ENCODE measurements at places on chromosomes 1 and 21. TPM values are rescaled to one million over a fixed set of nuclear protein-coding genes. Genes with fewer than 3 reads are reported as not detected.

GRCh38 chr1:89530444-89531089 lies 5.9 kb downstream of the LRRC8B start:
- peak; percentile 40 for DNase-seq

TFF2 gene
- total RNA-seq: not detected

DNA sequence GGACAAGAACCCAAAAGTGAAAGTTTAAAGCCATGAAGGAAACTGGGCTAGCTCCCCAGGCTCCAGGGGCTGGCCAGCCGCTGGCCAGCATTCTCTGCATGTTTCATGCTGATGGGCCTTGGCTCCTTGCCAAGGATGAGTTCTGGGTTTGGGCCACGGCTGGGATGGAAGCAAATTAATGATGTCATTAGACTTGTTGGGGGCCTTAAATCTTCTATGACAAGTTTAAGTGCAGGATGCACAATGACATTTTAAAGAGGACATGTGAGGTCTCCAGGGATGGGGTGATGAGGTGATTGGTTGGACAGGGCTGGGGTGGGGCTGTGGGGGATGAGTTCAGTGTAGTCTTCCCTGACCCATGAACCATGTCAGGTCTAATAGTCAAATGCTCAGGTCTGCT lies 199.6 kb downstream of the TRABD2B start:
- DNase-seq: no peak

DNA sequence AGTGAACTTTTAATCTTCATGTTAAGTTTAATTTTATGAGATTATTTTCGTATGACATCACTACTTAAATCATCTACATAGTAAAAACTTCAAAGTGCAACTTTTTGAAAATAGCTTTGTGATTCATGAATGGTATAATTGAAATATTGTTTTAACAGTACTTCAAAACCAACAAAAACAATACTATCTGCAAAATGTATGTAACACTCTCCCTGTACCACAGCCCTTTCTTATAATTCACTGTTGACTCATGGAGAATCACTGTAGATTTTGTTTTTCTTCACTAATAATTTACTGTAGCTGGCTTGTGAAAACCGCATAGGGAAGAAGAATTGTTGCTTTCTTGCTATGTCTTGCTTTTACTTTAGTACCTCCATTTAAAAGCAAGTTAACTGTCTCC lies 301.4 kb upstream of the ADAMTS5 start:
- DNase-seq: no peak

USH2A gene
- 0.37 TPM for total RNA-seq

S100B gene
- not detected for total RNA-seq

DNA sequence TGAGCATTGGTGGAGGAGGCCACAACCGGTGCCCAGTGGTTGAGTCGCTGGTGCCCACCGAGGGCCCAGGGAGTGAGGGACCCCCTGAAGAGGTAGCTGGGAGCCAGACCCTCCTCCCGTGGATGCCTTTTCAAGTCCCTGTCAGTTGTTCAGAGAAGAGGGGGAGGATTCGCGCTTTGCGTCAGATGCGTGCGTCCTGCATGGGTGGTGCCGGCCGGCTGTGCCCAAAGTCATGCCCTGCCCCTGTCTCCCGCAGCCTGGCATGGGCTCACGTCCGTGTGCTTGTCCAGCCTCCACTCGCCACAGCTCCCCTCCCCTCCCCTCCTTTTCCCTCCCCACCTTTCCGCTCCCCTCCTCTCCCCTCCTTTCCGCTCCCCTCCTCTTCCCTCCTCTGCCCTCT lies 45.2 kb downstream of the PRKCZ start:
- no peak for DNase-seq

SPATA21 gene
- 0.07 TPM for total RNA-seq

DNA sequence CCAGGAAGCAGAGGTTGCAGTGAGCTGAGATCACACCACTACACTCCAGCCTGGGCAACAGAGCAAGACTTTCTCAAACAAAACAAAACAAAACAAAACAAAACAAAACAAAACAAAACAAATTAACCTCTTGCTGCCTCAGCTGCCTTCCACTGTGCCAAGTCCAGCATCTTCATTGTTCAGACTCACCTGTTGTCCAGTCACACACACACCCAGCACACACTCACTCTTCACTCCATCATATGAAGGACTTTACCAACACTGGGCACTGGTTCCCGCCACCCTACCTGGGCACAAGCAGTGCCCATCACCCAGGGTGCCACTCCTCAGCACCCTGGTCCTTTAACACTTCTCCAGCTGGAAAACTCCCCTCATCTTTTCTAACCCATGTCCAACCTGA lies 14.6 kb downstream of the PYCR2 start:
- DNase-seq: no peak

GBP3 gene
- not detected for total RNA-seq

DNA sequence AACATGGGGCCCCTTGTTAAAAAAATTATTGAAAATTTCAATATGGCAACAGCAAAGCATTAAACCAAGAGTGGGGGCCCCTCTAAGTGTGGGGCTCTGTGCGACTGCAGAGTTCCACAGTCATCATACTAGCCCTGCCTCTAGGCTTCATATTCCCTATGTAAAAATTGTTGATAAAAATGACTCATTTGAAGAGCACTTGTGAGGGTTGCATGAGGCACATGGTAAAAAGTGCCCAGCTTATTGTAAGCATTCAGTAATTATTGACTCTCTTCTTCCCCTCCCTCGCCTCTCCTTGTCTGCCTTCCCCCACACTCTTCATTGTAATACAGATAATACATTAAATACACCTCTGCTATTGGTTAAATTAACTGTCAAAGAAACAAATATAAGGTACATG lies 86.7 kb upstream of the PTBP2 start:
- no peak for DNase-seq

- DNase-seq: peak; percentile 72
Observed at GRCh38 chr1:32869923-32870614, 643 bp downstream of the FNDC5 start.

GRCh38 chr1:228860911-228861831 lies 125.9 kb downstream of the RHOU start:
- DNase-seq: no peak

TDRD5 gene
- total RNA-seq: 0.28 TPM

- peak; percentile 58 for DNase-seq
Observed at GRCh38 chr1:15323989-15324868, 77.2 kb downstream of the FHAD1 start.

GRCh38 chr1:43621861-43622260 lies 28.1 kb upstream of the KDM4A start:
- peak; percentile 40 for DNase-seq

DNA sequence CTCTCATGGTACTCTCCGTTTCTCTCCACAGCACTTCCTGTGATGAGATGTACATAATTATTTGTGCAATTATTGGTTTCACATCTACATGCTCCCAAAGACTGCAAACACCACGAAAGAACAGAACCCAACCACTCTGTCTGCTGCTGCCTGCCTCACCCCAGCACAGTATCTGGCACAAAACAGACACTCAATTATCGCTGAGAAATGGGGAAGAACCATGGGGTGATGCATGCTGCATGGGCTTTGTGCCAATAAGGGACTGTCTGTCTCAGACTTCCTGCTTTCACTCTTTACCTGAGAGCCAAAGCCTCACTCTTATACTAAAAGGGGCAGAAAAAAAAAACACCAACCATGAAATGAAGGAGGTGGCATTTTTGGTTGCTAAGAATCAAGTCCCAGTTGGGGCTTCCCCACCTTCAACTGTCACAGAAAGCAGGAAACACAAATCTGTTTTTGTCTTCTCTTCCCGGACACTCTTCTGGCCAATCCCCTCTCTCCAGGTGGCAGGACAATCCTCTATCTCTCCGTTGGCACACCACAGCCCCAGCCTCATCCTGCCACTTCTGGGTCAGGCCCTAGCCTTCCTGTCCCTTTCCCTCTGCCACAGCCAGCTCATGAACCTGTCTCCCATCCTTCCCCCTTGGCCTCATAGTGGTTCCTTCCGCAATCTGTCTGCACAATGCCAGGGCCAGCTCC lies 82.0 kb downstream of the TGFBR3 start:
- DNase-seq: no peak

DNA sequence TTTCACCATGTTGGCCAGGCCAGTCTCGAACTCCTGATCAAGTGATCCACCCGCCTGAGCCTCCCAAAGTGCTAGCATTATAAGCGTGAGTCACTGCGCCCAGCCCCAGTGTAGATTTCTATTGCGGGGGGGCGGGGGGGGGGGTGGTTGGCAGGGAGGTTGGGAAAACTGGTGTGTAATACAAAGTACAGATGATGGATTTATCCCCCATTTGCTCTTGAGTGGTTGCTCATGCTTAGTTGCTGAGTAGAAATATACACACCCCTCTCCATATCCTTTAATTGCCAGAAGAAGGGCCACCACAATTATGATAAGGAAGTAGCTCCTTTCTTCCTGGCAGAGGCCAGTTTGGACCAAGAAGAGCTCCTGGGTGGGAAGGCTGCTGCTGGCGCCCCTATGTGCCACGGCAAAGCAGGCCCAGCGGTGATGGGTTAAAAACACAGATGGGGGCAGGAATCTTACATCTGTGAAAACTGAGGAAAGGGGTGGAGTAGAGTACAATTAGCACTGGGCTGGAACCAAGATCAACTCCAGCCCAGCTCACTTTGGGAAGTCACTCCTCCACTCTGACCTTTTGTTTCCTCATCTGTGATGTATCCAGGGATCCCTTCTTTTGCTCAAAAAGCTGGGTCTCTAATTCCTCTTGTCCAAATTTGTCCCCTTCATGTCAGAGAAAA lies 55.2 kb downstream of the MRPL37 start:
- DNase-seq: no peak

DNA sequence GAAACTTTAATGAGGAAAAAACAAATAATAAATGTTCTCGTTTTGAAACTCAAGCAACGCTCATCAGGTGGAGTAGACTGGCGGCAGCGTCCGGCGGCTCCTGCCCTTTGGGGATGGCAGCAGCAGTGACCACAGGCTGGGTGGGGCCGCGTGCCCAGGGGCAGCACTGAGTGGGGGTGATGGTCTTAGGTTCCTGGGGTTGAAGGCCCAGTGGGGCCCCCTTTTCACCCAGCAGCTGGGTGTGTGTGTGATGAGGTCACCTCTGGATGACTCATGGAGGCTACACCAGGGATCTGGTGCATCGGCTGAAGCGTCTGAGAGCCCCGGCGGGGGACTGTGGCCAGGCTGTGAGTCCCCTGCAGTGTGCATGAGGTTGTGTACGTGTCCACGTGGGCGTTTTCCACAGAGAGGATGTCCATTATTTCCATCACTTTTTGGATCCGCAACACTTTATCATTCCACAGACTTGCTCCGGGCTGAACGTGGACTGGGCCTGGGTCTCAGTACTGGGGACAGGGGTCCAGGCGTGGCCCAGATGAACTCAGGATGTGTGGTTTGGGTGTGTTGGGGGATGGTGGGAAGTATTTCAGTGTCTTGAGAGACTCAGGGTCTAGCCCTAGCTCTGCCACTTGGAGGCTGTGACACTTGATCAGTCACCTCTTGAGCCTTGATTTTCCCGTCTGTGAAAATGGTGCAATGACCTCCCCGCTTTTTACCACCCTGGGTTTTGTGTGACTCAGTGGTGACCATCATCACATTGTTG lies 25.6 kb downstream of the LDLRAP1 start:
- DNase-seq: no peak

ATXN7L2 gene
- 9.9 TPM for total RNA-seq

DNA sequence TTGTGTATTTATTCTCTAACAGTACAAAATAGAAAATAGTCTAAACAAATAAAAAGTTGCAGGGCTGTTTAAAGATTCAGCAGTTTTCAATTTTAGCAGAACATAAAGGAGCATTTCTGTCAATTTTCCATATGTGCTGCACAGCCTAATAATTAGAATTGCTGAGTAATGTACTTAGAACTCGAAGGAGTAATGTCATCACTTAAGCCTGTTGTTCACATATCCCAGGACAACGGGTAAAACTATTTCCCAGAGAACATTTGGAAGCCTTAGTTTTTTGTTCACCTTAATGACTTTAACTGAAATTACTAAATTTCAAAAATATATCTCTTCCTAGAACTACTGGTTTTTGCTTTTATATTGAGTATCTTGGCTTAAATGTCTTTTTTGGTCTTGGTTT lies 81.6 kb downstream of the ZP4 start:
- no peak for DNase-seq

SYNC gene
- 0.45 TPM for total RNA-seq

EFNA4 gene
- 59.6 TPM for total RNA-seq

AIRE gene
- total RNA-seq: 0.31 TPM

DNA sequence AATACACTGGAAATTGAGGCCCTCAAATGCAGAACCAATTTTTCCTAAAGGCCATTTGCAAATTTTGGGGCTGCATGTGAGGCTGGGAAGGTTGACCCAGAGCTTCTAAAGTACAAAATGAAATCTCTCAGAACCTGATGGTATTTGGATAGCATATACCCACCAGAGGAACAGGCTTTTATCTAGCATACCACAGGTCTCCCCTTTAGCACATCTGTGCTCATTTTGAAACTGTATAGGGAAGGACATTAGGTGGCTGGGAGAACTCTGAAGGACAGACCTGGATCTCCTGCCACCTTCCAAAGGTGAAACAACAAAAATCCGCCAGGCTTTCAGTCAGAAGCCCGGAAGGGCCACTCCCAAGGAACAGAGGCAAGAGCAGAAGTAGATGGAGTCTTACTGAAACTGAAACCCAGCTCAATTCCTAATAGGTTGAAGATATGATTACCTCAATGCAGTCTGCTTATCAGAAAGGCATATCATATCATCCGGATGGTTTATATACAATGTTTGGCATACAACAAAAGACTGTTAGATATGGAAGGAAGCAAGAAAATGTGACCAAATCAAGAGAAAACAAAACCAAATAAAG lies 11.6 kb downstream of the CD55 start:
- no peak for DNase-seq

DNA sequence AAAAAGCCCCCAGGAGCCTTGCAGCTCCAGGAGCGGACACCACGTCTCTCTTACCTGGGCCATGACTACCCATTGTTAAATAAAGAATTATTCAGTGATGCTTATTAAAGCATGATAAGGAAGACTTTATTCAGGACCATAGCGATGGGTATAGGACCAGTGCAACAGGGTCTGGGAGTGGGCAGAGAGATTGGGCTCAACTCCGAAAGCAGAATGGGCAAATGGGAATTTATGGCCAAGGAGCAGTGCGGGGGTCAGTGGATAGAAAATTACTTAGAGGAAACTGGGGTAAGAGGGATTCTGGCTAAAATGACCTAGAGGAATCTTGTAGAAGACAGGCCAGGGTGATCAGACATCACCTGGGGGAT lies 580 bp upstream of the ATP5PO start:
- DNase-seq: no peak

GRCh38 chr1:164452549-164452948 lies 106.4 kb upstream of the PBX1 start:
- no peak for DNase-seq

NOTCH2 gene
- 60.4 TPM for total RNA-seq

MOB3C gene
- total RNA-seq: 1.3 TPM

DNA sequence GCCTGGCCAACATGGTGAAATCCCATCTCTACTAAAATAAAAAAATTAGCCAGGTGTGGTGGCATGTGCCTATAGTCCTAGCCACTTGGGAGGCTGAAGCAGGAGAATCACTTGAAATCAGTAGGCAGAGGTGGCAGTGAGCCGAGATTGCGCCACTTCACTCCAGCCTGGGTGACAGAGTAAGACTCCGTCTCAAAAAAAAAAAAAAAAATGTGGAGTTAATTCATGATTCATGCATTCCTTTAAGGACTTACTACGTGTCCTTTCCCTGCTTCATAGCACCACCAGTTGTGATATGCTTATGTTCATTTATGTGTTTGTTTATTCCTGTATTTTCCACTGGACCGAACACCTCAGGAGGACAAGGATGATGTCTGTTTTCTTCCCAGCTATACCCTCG lies 12.7 kb upstream of the PRELP start:
- DNase-seq: no peak

GRCh38 chr1:168345939-168346338 lies 65.3 kb downstream of the TBX19 start:
- no peak for DNase-seq
